ENCODE measurements at places on chromosomes 11 and 22.

DNA sequence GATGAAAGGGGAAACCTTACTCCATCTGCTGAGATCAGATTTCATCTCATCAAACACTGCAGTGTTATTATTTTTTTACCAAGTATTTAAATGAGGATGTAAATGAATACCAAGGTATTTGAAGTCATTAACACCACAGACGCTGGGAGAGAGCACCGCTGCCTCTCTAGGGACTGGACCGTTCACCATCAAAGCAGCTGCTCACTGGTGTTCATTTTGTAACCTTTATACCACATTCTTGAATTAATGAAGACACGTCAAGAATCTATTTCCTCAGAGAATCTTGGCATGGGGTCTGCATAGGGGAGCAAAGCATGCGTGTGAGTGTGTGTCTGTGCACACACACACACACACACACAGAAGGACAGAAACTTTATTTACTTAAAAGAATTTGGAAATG lies 15.6 kb downstream of the SIAE start:
- no peak for DNase-seq

DNA sequence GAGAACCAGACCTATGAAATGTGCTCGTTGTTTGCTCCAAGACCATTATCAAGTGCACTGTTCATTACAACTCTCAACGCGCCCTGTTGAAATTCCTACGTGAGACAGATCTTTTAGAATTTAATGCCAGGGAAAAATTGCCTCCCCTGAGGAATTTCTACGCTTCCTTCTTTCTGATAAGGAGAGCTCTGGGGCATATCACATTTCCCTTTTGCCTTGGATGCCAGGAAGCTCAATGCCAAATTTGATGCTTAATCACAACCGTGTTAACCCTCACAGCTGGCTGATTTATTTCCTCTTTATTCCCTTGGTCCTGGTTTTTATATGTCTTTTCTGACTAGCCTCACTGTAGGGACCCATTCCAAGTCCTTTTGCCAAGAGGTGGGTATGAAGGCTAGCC lies 109.4 kb downstream of the MICAL2 start:
- no peak for DNase-seq

GRCh38 chr22:26395926-26396325 lies 33.1 kb upstream of the ASPHD2 start:
- no peak for DNase-seq

DNA sequence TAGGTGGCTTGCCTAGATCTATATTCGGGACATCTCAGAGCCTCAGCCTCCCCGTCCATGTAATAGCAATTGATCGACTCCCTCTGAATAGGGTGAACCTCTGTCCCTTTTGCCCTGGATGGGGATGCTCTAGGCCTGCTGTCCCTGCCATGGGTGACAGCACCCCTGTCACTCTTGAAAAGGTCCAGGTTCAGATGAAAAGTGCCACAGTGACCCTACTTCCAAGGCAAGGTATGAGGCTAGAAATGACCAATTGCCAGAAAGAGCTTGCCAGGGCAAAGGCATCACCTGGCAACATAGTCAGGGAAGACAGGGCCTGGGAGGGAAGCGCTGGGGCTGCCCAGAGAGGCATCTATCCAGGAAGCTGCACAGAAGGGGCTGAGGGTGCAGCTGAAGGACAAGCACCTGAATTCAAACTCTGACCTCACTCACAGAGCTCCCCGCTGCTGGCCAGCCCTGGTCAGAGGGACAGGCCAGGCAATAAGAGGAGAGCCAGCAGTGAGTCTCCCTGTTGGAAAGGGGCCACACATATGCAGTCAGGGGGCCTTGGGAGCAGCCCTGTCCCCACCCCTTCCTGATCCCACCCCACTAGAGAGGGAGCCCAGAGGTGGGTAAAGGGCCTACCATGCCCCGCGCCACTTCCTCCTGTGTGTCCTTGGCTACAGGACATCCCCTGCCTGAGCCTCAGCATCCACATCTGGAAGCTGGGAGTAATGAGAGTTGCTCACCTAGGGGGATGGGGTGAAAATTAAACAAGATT lies 9.0 kb upstream of the APOBEC3A start:
- no peak for DNase-seq

DNA sequence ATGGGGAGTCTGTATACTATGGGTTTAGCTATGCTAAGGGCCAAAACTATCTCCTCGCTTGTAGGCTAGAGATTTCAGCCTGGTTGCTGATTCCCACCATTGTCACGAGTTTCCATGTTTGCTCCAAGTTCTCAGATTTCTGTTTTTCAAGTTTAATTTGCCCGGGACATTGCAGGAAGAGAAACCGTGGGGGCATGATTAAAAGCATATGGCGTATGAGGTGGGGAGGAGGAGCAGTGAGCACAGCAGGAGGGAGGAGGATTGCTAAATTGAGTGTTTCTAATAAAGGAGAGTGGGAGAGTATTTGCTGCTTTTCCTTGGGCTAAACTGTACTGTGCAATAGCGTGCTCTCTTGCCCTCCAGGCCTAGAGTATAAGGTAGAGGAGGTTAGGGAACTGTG lies 558.4 kb downstream of the METTL15 start:
- no peak for DNase-seq

GRCh38 chr22:42228483-42228882 lies 42.0 kb downstream of the TCF20 start:
- DNase-seq: no peak

- DNase-seq: no peak
Observed at GRCh38 chr11:79274636-79275331, 166.0 kb downstream of the TENM4 start.

GRCh38 chr11:91365986-91366585 lies 858.5 kb upstream of the FAT3 start:
- no peak for DNase-seq

- DNase-seq: no peak
Observed at GRCh38 chr11:114290503-114291235, 5.5 kb upstream of the NNMT start.

DNA sequence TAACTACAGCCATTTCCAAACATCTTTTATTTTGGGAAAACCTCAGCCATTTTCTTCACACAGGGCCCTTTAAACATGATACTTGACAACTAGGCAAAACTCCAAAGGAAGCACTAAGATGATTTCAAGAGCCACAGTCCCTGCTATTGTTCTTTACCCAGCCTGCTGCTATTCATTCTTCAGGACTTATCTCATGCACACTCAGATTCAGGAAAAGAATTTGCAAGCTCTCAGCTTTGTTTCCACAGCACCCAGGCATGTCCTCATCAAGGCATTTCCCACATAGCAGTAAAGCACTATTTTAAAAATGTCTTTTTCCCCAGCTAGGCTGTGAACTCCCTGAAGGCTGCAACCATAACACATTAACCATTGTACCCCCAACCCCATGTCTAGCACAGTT lies 609.3 kb upstream of the CCDC90B start:
- no peak for DNase-seq

GRCh38 chr11:65895482-65895981 lies 4.7 kb downstream of the FOSL1 start:
- DNase-seq: no peak

GRCh38 chr22:19831016-19831415 lies 23.7 kb downstream of the GNB1L start:
- no peak for DNase-seq

DNA sequence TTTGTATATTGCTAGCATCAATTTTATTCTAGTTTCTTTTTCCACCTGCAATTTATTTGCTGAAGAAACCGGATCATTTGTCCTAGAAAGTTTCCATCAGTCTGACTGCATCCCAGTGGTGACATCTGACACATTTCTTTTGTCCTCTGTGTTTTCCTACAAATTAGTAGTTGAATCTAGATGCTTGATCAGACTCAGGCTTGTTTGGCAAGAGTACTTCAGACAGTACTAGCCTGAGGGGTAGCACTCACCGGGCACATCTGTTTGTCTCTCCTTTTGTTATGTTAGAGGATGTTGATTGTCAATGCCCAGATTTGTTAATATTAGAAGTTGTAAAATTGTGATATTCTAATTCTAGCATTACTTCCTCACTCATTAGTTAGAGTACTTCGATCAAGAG lies 204.8 kb downstream of the SWAP70 start:
- no peak for DNase-seq

GRCh38 chr11:69204941-69205742 lies 49.4 kb downstream of the SMIM38 start:
- no peak for DNase-seq

DNA sequence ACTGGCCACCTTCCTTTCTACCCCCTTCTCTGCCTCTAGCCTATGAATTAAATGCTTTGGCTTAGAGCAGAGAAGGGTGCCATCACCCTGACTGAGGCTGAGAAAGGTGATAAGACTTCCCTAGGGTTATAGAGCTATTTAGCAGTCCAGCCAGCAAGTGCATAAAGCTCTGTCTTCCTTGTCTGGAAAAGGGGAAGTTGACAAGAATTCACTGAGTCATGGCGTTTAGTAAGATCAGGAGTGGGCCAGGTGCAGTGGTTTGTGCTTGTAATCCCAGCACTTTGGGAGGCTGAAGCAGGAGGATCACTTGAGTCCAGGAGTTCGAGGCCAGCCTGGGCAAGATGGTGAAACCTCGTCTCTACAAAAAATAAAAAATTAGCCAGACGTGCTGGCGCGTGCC lies 63.1 kb downstream of the LHFPL7 start:
- DNase-seq: no peak

DNA sequence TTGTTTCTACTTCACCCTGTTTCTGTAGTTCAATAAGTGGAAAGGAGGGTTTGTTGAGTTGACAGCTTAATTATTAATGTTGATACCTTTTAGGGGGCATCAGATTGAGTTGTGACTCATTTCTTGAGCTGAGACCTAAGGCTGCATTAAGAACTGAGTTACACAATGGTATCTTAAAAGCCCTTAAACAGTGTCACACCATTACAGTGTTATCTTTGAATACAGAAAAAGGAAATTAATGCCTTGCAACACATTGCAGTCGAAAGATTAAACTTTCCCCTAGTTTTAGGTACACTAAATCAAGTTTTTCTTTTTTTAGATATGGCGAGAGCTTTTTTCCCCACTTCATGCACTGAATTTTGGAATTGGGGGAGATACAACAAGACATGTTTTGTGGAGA lies 16.7 kb downstream of the PAFAH1B2 start:
- DNase-seq: no peak

GRCh38 chr11:2564588-2565425 lies 120.0 kb downstream of the KCNQ1 start:
- DNase-seq: no peak

DNA sequence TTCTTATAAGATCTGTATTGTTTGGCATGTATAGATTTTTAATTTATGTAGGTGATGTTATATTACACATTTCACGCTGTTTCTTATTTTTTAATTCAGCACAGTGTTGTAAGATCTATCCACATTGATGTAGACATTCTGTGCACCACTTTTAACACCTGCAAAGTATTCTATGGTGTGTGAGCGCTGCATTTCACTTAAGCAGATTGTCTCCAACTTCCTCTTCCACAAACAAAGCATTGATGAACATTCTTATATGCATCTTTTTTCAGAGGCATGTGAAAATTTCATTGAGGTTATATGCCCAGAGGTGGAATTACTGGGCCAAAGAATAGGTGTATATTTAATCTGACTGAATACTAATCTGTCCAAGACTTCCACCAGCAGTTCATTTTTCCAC lies 3.4 kb upstream of the POU2AF1 start:
- DNase-seq: no peak

DNA sequence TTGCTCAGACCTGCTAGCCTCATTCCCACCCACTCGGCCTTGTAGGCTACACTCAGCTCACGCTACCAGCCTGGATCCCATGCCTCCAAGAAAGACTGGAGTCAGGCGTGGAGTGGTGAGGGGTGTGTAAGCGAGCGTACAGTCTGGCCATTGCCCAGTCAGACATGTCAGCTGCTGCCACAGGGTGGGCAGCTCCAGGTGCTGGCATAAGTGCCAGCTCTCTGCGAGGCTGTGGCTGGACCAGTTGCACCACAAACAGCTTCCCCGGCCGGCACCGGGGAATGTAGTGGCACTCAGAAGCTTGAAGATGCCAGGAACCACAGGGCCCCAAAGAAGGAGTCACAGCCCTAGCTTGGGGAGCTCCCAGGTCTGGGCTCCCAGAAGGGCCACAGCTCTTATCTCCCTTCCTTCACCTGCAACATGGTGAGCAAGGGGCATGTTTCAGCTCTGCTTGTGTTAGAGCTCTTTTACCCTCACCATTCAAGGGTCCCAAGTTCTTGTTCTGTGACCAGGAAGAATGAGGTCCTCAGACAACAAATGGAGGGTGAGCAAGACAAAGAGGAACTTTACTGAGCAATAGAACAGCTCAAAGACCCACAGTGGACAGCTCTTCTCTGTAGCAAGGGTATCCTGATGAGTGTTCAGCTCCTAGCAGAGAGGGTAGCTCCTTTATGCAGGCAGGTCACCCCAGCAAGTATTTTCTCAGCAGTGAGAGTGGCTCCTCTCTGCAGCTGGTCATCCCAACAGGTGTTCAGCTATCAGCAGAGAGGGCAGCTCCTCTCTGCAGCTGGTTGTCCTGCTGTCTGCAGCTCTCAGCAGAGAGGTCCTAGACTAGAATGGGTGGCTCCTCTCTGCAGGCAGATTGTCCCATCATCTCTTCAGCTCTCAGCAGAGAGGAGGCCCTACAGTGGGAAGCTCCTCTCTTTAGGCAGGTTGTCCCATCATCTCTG lies 6.0 kb downstream of the SBF2 start:
- no peak for DNase-seq

DNA sequence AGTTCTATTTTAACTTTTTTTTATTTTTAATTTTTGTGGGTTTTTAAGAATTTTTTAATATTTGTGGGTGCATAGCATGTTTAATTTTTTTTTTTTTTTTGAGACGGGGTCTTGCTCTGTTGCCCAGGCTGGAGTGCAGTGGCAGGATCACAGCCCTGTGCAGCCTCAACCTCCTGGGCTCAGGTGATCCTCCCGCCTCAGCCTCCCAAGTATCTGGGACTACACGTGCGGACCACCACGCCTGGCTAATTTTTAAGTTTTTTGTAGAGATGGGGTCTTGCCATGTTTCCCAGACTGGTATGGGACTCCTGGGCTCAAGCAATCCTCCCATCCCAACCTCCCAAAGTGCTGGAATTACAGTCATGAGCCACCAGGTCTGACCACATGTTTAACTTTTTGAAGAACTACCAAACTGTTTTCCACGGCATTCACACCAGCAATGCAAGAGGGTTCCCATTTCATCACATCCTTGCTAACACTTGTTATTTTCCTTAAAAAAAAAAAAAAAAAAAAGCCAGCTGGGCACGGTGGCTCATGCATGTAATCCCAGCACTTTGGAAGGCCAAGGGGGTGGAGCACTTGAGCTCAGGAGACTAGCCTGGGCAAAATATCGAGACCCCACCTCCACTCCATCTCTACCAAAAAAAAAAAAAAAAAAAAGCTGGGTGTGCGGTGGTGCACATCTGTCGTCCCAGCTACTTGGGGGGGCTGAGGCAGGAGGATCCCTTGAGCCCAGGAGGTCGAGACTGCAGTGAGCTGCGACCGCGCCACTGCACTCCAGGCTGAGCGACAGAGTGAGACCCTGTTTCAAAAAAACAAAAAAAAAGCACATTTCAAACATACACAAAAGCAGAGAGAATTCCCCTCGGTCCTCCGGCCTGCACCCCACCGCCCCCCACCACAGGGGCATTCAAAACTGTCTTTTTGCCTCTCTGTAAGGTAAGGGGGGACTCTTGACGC lies 16.7 kb upstream of the TXNRD2 start:
- no peak for DNase-seq

- no peak for DNase-seq
Observed at GRCh38 chr11:115425816-115426215, 78.4 kb downstream of the CADM1 start.
